Uterine smooth muscle cell (primary cell): ENCODE measurements at places on chromosomes 6 and 20. TPM values are rescaled to one million over a fixed set of nuclear protein-coding genes. Genes with fewer than 3 reads are reported as not detected.

LY6G6D gene
- not detected in 2 replicates for total RNA-seq

TBXT gene
- total RNA-seq, result not detected in 2 replicates

DCDC2 gene
- 1.1 and 6.1 TPM in 2 replicates for total RNA-seq

SULF2 gene
- total RNA-seq, result 2.0 and 12.0 TPM in 2 replicates

DEFB126 gene
- total RNA-seq, result not detected in 2 replicates

E2F3 gene
- 4.0 and 4.8 TPM in 2 replicates for total RNA-seq

L3MBTL1 gene
- total RNA-seq, result 8.0 and 13.7 TPM in 2 replicates

GNMT gene
- 0.25 TPM in 1 of 2 replicates, not detected in the other for total RNA-seq

SLC22A2 gene
- total RNA-seq, result 0.12 TPM in 1 of 2 replicates, not detected in the other

VGLL2 gene
- not detected in 2 replicates for total RNA-seq

TCP11 gene
- total RNA-seq, result 0.25 and 0.66 TPM in 2 replicates

SLA2 gene
- total RNA-seq, result not detected in 2 replicates

RNF39 gene
- total RNA-seq, result not detected in 2 replicates

TRIM40 gene
- total RNA-seq, result not detected in 2 replicates

CLPSL1 gene
- not detected in 2 replicates for total RNA-seq

SMAP1 gene
- total RNA-seq, result 15.9 and 16.5 TPM in 2 replicates

PRPH2 gene
- total RNA-seq, result 1.7 and 1.8 TPM in 2 replicates

SLC26A8 gene
- not detected in 2 replicates for total RNA-seq

FOXC1 gene
- total RNA-seq, result 1.5 and 1.6 TPM in 2 replicates

C6orf15 gene
- not detected in 2 replicates for total RNA-seq

GLP1R gene
- total RNA-seq, result not detected in 2 replicates

HMGCLL1 gene
- total RNA-seq, result 0.11 TPM in 1 of 2 replicates, not detected in the other

ADGRF4 gene
- total RNA-seq, result 0.12 and 0.33 TPM in 2 replicates

RHAG gene
- not detected in 2 replicates for total RNA-seq

TPMT gene
- 27.4 and 55.6 TPM in 2 replicates for total RNA-seq

NT5E gene
- total RNA-seq, result 524 and 527 TPM in 2 replicates

LY6G6F gene
- not detected in 2 replicates for total RNA-seq

ELOVL2 gene
- 0.11 TPM in 1 of 2 replicates, not detected in the other for total RNA-seq

PAX1 gene
- not detected in 2 replicates for total RNA-seq

NKAIN2 gene
- total RNA-seq, result not detected in 2 replicates

SLC35B3 gene
- 19.7 and 21.9 TPM in 2 replicates for total RNA-seq

KIAA0408 gene
- 1.4 and 1.5 TPM in 2 replicates for total RNA-seq

RNF182 gene
- total RNA-seq, result 1.1 and 1.8 TPM in 2 replicates

LZTS3 gene
- total RNA-seq, result 4.3 and 6.5 TPM in 2 replicates

RBPJL gene
- total RNA-seq, result not detected in 2 replicates

GSTA4 gene
- 31.0 and 36.5 TPM in 2 replicates for total RNA-seq

TLDC2 gene
- 0.11 TPM in 1 of 2 replicates, not detected in the other for total RNA-seq

CCN5 gene
- total RNA-seq, result 1.5 and 10.6 TPM in 2 replicates

CLVS2 gene
- 0.12 TPM in 1 of 2 replicates, not detected in the other for total RNA-seq

NMBR gene
- total RNA-seq, result 0.11 and 0.12 TPM in 2 replicates

FAM83C gene
- not detected in 2 replicates for total RNA-seq

PLCB4 gene
- 1.9 and 2.1 TPM in 2 replicates for total RNA-seq

ALDH8A1 gene
- not detected in 2 replicates for total RNA-seq

SIRT5 gene
- total RNA-seq, result 5.9 and 9.4 TPM in 2 replicates
